Activated T-cell treated with anti-CD3 and anti-CD28 coated beads for 1 hour (primary cell): ENCODE measurements at places on chromosomes 6 and 20.

GRCh38 chr6:124355146-124355545 lies 551.5 kb downstream of the NKAIN2 start:
- no peak for DNase-seq

GRCh38 chr20:57400231-57400701 lies 9.1 kb downstream of the RBM38 start:
- no peak for DNase-seq

- no peak for DNase-seq
These were observed 10.4 kb upstream of the TRAF3IP2 start for GRCh38 chr6:111615916-111616612.

DNA sequence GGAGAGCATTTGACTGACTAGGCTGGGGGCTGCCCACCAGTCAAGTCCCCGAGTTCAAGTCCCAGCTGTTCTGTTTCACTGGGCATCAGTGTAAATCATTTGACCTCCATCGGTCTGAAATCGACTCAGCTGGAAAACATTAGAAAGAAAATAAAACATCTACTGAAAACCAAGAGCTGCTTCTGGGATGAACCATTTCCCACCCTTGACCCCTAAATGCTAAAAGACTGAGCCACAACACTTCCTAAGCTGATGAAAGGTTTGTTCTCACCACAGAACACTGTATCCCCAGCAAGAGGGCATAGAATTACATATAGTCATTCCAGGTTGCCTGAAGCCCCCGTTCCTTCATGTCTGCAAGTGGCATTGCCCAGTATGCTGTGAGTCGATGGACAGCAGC lies 237.0 kb upstream of the TAB2 start:
- no peak for DNase-seq

GRCh38 chr6:170148709-170149470 lies 142.0 kb downstream of the DLL1 start:
- no peak for DNase-seq

- DNase-seq: no peak
These were observed 3.8 kb downstream of the LYRM4 start for GRCh38 chr6:5256952-5257351.

GRCh38 chr6:20681243-20681684 lies 147.0 kb downstream of the CDKAL1 start:
- DNase-seq: no peak

DNA sequence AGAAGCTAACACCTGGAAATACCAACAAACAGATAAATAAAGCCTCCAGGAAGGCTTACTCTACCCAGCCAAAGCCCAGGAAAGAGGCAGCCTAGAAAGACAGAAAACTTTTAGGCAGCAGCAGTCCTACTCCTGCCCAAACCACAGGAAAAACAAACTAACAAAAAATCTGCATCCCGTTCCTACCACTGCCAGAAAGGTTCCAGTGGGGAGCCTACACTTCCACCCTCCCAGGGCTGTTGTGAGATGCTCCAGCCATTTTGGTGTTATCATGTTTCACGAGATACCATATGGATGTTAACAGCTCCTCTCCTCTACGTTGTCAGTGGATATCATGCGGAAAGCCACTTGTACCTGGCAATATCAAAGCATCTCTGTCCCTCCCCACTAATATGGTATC lies 336.7 kb upstream of the PRND start:
- DNase-seq: no peak

- no peak for DNase-seq
These were observed 452.0 kb downstream of the EPHA7 start for GRCh38 chr6:92967362-92967761.

DNA sequence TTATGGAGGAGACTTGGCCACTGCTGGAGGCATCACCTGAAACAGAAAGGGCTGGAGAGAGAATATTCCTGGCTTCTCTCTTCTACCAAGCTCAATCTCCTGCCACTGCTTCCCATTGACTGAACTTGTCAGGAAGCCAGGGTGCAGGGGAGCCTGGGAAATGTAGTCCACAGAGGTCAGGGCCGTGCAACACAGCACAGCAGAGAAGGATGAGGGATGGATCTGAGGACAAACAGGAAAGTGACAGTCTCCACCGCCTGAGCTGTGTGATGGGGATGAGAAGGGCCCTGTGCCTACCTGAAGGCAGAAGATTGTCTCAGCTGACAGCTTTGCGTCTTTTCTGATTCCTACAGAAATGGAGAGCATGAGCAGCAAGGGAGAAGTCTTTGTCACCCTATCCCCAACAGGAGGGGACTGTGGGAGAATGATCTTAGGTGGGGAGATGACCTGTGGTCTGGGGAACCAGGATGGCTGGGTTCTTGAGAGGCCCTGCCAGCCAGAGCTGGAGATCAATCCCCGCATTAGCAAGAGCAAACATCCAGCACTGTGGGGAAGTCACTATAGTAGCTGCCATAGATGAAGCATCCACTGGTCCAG lies 114.2 kb downstream of the SNX5 start:
- DNase-seq: no peak

GRCh38 chr6:148342350-148343046 lies at the start of gene SASH1:
Gene SASH1 (plus strand): TSS chr6:148342838. CDS start chr6:148343068, 230 bp downstream.
- no peak for DNase-seq
